ENCODE measurements at places on chromosomes 4 and X. TPM values are rescaled to one million over a fixed set of nuclear protein-coding genes. Genes with fewer than 3 reads are reported as not detected.

- DNase-seq, result no peak
These were observed 115.9 kb downstream of the MAML3 start for GRCh38 chr4:140038031-140038533.

DNA sequence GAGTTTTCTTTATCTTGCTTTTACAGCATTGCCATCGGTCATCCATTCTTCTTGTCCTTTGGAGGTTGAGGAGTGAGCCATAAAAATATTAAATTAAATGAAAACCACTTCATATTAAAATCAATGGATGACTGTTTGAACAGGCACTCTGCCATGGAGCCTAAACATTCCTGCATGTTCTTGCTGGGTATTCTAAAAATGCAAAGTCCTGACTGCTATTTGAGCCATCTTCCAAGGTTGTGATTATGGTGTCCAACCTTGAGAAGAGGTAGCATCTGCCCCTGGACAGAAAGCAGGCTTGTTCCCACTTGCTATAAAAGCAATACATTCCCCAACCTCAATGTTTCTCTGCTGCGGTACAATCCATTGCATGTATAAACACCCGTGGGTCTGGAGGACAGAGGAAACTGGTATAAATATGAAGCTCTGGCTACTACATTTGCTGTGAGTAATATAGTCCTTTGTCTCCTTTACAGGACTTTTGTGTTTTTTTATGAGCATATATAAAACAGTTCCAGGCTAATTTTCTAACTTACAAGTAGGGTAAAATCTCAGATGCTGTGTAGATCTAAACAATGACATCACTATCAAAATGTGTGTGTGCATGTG, 70.9 kb upstream of the FAT4 start:
- DNase-seq, result no peak

CCDC160 gene
- 2.2 TPM for polyA plus RNA-seq

HTN3 gene
- polyA plus RNA-seq, result not detected

All from right lung (tissue), 10 donors.